Activated T-cell treated with anti-CD3 and anti-CD28 coated beads, Interleukin-2, amount 50 U/mL, for 1 hour (primary cell): ENCODE measurements at places on chromosomes 7 and 10.

DNA sequence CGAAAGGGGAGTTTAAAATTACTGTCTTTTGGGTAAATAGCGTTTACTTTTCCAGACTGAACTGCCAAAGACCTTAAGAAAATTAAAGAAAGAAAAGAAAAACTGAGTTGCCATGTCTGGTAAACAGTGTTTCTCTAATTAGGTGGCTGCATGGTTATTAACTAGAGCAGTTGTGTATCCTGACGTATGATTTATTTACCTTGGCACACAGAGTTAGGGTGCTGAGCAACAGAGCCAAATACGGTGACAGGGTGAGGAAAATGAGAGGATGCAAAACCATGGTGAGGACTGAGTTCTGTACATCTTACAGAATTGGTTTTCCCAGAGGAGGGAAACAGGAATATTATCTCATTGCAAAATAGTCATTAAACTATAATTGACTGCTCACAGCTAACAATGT is 546.4 kb upstream of the FZD8 start:
- DNase-seq = no peak

GRCh38 chr10:63614371-63614891 is 93.2 kb downstream of the REEP3 start:
- DNase-seq = no peak

GRCh38 chr10:121199081-121199480 is 347.9 kb downstream of the WDR11 start:
- DNase-seq = no peak

DNA sequence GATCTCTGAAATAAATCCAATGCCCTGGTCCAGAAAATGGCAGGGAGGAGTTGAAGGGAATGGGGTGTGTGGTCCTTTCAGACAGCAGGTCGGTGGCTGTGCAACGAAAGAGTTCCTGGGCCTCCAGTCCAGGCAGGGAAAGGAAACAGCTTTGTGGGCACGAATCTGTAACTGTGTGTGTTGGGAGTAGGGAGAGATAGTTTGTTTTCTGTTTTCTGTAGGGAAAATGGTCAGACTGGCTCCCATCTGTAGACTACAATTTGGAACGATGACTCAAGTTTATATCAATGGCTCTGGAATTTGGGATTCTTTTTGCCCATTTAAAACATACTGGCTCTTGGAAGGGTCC is 2.6 kb upstream of the HOXA9 start:
- DNase-seq = no peak

DNA sequence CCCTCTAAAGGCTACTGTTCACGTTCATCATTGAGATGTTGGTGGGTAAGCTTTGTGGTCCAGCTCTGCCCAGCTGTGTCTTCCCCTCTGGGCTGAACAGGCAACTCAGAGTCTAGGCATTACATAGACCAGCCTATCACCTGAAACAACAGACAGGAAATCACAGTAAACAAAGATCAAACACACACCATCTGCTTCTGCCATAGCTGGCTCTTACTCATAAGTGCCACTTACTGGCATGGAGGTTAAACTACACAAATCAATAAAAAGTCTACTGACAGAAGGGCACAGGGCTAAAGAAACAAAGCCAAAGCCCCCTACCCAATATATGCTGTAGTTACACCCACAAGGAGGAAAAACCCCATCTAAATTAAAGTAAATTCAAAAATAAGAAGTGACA is 35.0 kb downstream of the SEPTIN14 start:
- DNase-seq = no peak

DNA sequence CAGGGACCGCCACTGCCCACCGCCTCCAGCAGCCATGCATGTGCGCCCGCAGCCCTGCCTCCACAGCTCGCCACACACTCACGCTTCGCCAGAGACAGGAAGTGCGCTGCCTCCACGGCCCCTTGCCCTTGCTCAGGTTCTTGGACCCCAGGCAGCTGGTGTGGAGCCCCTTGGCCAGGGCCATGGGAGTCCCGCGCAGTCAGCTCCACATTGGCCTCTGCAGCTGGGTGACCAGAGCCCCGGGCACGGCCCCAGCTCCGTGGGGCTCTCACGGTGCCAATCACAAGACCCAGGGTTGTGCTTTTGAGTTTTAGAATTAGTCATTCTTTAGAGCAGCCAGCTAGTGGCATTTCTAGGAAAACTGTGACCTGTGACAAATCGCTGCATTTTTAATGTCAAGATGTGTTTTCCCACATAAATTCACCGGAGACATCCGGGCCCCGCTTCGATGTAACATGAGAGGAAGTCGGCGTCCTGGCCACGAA is 4.3 kb upstream of the UTF1 start:
- no peak for DNase-seq

DNA sequence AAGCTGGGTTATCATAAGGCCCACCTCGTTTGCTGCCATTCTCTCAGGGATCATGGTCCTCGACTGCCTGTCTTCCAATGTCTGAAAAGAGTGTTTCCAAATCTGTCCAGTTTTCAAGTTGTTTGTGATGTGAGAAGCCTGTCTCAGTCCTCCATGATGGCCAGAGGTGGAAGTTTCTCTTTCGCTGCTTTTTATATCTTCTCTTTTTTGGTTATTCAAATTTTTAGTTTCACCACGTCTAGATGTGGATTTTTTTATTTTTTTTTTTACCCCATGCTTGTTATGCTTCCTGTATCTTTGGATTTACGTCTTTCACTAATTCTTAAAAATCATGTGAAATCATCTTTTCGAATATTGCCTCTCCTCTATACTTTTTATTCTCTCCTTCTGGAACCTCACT is 6.1 kb upstream of the RBM33 start:
- no peak for DNase-seq

DNA sequence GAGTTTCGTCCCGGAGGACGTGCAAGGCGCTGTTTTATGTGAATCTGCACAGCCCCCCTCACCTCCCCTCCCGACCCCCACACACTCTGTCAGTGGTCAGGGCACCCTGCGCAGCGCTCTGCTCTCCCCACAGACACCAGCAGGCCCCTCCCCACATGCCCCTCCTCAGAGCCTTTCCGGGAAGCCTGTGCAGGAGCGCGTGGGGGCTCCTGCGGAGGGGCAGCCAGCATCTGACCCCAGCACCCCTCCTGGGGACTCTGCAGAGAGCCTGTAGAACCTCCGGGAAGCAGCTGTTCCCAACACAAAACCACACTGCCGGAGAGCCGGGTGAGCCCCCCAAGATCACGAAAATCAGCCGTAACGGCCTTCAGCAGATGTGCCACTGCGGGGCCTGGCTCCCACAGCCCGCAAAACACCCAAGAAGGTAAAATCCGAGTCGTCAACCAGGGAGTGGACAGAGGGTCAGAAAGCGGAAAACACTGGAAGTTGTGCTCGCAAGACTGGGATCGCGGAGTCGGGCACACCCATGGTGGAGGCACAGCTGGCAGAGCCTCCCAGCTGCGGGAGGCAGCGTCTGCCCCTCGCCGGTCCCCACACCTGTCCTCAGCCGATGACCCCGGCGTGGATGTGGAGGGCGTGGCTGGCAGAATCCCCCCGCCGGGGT is 53.8 kb upstream of the PDGFA start:
- no peak for DNase-seq

DNA sequence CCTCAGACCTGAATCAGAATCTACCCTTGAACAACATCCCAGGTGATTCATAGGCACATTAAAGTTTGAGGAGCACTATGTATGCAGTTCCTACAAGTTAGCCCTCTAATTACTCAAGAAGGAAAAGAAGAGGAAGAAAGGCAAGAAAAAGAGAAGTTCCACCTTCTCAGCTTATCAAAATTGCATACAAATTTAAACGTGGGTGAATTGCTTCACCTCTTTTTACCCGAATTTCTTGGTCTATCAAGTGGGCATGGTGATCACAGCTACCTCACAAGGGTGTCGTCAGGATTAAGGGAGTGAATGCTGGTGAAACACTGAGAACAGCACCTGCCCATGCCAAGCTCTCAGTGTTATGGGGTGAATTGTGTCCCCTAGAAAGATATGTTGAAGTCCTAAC is 43.8 kb upstream of the PAPSS2 start:
- no peak for DNase-seq

GRCh38 chr10:58384544-58384998 is 639 bp upstream of the TFAM start:
- no peak for DNase-seq

DNA sequence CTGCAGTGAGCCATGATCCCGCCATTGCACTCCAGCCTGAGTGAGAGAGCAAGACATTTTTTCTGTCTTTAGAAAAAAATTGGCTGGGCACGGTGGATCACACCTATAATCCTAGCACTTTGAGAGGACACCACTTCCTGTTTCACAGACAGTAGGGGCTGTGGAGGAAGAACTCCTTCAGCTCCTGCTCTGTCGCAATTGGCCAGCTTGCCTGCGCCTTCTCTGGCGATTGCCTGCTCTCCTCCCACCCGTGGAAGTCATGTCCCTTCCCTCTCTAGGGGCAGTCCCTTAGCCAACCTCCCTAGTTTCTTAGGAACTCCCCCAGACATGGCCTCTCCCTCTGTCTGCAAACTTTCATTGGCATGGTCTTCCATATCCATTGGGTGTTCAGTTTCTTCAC is 8.7 kb downstream of the PDSS1 start:
- DNase-seq = no peak

GRCh38 chr7:74141705-74142104 is 32.5 kb upstream of the EIF4H start:
- no peak for DNase-seq

GRCh38 chr10:36175954-36176353 is 533.9 kb upstream of the FZD8 start:
- no peak for DNase-seq

DNA sequence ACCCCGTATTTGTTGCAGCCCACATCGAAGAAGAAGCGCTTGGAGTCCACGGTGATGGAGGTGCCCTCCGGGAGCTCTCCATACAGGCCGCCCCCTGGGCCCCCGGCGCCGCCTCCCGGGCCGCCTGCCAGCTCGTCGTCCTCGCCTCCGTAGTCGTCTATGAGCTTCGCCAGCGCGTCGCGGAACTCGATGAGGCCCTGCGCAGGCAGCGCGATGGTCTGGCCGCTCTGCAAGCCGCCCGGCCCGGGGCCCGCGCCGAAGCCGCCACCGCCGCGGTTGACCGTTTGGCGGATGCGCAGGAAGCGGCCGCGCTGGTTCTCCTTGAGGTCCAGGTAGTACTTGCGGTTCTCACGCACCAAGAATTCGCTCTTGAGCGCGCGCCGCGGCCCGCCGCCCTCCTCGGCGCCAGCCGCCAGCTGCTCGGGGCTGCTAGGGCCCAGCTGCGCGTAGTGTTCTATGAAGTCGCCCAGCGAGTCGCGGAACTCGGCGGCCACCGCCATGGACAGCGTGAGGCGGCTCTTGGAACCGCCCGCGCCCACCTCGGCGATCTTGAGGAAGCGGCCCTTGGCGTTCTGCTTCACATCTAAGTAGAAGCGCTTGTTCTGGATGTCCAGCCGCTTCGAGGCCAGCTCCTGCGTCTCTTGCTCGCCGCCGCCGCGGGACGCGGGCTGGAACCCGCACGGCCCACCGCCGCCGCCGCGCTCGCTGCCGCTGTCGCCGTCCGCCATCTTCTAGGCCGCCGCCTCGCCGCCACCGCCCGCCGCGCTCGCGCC is 523 bp downstream of the PURB start:
- DNase-seq = no peak

- no peak for DNase-seq
These were observed 91.2 kb downstream of the GTF2IRD1 start for GRCh38 chr7:74544706-74545469.

GRCh38 chr7:28687537-28687936 is 270.6 kb downstream of the TRIL start:
- DNase-seq = no peak

DNA sequence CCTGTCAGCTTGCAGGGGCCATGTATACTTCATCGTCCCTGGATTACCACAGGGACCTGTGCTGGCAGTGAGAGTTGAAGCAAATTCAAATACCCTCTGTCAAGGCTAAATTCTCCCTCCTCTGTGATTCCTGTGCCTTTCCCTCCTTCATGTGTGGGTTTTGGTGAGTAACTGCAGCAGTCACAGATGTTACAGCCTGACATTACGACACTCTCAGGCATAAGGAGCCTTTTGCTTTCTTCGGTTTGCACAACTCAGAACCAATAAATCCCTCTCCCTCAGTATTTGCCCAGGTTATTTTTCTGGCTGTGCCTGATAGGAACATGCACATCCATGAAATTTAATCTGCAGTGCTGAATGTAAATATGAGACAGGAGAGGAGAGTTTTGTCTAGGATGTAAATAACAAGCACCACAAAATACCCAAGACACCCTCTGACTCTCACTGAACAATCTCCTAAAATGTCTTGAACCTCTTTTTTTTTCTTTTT is 997.2 kb upstream of the GHITM start:
- DNase-seq = no peak

- DNase-seq = no peak
These were observed 64.9 kb downstream of the SCRN1 start for GRCh38 chr7:29924684-29925083.

GRCh38 chr10:119368991-119369869 is 161.9 kb downstream of the GRK5 start:
- no peak for DNase-seq

DNA sequence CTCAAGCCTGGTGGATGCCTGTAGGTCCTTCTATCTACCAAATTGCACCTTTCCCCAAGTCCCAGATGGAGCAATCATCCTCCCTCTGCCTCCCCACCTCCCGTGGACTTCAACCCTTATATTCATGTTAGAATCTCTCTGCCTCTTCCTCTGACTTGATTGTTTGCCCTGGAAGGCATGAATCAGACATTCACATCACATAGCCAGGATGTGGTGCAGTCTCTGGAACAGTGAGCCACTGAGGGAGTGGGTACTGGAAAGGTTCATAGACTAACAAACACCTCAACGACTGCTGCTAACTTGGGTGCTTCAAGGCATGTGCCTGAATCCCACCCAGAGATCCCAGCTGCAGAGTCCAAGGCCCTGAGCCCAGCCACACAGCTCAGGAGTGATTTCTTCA is 494.0 kb downstream of the TNS3 start:
- no peak for DNase-seq

DNA sequence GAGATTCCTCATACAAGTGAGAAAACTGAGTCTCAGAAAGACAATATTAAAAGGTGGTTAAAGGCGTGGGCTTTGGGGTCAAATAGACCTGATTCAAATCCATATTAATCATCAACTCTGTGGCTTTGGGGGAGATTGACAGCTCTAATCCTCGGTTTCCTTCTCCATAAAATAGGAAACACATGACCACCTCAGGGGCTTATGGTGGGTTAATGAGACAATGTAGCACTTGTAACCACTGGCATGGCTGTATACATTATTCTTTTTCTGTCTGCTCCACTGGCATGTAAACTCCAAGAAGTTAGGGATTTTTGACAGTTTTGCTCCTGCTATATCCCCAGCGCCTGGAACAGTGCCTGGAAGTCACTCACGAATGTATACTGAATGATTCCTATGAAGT is 120.8 kb upstream of the GAD2 start:
- no peak for DNase-seq

GRCh38 chr10:106716381-106716780 is 448.1 kb downstream of the SORCS1 start:
- DNase-seq = no peak

- no peak for DNase-seq
These were observed 9.0 kb downstream of the IQCE start for GRCh38 chr7:2567679-2568278.

DNA sequence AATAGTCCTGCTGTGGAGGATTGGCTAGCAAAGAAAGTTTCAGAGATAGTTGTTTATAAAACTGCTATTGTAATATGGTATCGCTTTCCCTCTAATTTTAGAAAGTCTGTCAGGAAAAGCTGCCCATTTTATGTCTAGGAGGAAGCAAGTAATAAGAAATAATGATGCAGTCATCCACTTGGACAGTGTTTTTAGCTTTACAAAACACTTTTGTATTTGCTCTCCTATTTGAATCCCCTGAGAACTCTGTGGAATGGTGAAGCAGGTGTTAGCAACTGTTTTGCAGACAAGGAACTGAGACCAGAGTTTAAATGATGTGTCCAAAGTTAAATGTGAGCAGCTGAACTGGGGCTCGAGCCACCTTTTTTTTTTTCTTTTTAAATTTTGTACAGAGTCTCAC is 455.8 kb downstream of the XPNPEP1 start:
- DNase-seq = no peak
